Cerebellar nuclear complex (tissue), 1 donor: ENCODE measurements at places on chromosomes 12 and 14.
A peak's percentile ranks its signal among the peaks of the same experiment; 100 is the strongest.

GRCh38 chr12:131274906-131275305, 321.2 kb downstream of the ADGRD1 start:
- DNase-seq, result no peak

DNA sequence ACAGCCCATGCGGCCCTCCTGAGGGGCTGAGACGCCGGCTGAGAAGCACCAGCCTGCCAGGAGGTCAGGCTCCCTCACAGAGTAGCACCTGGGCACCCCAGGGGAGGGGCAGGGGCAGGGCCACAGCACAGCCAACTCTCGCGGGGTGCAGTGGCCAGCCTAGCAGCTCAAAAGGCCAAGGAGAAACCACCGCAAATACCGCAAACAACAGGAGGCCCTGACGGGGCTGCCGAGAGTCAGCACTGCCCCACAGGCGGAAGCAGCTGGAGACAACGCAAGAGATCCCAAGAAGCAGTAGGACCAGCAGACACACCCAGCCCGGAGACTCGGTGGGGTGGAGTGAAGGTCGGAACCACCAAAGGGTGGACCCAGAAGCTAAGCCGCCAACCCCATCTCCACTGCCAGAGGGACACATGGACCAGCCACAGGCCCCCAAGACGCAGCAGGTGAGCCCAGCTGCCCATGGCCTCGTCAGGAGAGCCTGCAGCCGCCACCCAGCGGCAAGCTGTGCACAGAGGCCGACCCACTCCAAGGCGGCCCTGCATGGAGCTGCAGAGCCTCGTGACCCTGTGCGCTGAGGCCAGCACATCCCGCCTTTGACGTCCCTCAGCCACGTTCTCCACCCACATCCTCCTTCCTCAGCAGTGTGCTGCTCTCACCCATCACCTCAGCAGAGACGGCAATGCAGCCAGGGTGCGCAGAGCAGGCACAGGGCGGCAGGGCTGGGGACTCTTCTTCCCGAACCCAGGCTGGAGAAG, 31.7 kb upstream of the BTBD6 start:
- DNase-seq, result no peak

GRCh38 chr12:96401076-96401871, 1.0 kb upstream of the CDK17 start:
- DNase-seq, result no peak

- DNase-seq, result no peak
Observed at GRCh38 chr12:21607701-21608100, 3.1 kb upstream of the GYS2 start.

DNA sequence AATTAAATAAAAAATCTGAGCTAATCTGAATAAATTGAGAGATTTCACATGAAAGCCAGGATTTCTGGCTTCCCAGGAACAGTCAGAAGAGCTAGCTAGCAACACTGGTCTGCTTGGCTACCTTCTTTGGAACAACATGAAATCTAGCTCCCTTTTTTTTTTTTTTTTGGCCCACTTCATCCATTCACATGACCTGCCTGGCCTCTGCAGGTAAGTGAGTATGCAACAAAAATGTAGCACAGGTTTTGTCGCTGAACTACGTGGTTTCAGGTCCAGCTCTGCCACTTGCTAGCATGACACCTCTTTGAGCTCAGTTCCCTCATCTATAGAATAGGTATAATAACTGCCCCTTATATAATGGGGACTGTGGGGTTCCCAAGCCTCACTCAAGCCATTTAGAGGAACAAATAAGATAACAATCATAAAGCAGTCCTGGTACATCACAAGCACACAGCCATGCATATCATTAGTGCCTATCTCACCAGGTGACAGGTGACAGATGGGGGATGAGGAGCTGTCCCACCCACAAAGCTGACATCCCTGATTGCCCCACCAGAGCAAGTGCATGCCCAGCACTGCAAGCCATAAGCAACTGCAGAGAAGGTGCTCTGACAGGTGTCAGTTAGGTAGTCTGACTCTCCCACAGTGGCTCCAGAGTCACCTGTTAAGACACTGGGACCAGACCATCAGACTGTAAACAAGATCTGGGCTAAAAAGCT, 25.6 kb downstream of the PXN start:
- DNase-seq, result no peak

DNA sequence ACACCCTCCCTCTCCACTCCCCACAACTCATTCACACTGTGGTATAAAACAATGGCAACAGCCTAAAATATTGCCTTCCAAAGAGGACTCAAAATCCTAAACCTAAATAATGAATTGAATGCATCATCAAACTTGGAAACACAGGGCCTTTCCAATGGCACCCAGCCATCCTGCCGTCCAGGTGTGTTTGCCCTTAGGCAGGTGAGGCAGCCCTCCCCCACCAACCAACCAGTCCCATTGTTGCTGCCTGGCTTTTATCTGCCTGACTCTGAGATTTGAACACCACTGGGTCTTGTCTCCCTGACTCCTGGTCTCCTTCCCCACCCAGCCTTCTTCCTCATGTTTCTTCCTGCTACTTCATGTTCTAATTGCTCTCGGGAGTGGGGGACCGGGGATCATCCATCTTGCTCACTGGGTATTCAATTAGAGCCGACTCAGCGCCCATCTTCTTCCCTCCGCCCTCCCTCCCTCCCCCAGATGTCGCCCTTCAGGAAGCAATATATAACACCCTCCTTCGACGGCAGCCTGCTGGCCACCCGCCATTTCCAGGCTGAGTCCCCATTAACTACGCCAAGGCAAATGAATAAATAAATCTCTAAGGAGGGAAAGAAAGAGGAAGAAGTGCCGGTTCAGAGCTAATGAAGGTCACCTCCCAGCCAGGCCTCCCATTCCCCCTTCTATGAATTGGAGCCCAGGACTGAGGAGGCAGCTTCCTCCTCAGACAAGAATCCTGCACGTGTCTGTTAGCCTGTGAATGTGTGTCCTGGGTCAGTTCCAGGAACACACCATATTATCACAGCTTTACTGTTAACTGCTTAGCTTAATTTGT, 36.3 kb upstream of the NTF3 start:
- DNase-seq, result no peak

GRCh38 chr12:93468008-93468371, 676 bp downstream of the MRPL42 start:
- no peak for DNase-seq

- DNase-seq, result no peak
Observed at GRCh38 chr14:73567358-73567757, 1.7 kb upstream of the ACOT2 start.

DNA sequence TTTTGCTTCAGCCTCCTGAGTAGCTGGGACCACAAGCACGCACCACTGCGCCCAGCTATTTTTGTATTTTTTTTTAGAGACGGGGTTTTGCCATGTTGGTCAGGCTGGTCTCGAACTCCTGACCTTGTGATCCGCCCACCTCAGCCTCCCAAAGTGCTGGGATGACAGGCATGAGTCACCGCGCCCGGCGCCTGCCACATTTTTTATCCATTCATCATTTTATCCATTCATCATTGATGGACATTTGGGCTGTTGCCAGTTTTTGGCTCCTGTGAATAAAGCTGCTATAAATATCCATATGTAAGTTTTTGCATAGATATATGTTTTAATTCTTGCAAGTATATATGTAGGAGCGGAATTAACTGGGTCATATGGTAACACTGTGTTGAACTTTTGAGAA, 79.5 kb downstream of the DAAM1 start:
- no peak for DNase-seq

DNA sequence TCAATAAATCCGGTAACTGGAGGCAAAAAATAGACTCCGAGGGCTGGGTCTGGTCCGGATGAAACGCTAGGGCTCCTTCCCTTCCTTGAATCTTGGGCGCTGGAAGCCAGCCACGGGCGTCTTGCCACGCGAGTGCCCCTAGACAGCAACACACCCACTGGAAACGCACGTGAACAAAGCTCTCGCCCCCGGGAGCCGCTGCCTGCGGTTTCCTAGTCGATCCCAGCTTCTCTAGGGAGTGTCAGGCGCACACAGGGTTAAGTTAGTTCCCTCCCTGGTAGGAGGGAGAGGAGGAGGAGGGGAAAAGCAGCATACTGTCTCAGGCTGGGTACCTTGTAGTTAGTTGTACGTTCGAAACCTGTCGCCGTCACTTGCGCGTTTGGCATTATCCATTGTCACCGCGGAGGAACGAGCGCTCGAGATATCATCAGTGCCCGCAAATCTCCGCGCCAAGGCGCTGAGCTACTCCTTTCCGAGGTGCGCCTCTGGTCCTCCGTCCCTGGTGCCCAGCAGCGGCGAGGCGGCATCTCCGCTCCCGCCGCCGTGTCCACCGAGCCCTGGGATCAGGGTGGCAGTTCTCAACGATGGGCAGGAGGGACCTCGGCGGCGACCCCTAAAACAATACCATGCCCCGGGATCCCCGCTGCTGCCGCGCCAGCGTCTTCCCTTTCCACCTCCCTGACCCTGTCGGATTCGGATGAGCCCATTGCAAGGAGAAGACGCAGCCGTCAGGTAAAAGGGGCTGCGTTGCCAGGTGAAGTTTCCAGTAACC, at the start of gene FLRT2:
FLRT2 (plus strand) TSS at position 342 of the 772 bp plus-strand sequence. CDS start 91,371 bp downstream, outside the sequence.
- no peak for DNase-seq

GRCh38 chr12:77742631-77743030, 88.1 kb upstream of the NAV3 start:
- DNase-seq, result no peak

- DNase-seq, result no peak
Observed at GRCh38 chr14:104510216-104510615, 69.3 kb upstream of the C14orf180 start.

DNA sequence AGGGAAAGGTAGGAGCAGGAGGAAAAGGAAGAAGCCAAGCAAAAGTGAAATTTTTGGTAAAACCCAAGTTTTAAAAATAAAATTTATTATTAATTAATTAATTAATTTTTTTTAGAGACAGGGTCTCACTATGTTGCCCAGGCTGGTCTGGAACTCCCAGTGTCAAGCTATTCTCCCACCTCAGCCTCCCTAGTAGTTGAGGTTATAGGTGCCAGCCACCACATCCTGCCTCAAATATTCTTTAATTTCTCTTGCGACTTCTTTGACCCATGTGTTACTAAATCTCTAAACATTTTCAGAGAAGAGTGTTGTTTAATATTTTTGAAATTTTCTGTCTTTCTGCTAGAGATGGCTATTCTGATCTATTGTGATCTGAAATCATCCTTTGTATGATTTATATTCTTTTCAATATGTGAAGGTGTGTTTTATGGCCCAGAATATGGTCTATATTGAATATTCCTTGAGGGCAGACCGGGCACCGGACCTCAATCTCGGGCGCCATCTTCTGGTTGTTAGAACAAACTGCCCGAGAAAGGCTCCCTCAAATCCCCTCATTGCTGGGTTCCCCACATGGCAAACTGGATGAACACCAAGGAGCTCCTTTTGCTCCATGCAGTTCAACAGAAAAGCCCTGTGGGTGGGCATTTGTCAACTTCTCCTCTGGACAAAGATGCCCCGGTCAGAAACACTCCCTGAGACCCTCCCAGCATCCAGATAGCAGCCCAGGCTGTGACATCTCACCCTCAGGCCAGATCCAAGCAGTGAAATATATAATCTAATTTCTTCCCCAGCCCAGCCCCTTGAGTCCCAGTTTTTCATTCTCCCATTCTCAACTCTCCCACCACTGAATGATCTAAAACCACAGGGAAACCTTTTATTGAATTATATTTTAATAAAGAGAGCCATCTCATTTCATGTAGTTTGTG, 110.5 kb downstream of the ASCL4 start:
- no peak for DNase-seq

DNA sequence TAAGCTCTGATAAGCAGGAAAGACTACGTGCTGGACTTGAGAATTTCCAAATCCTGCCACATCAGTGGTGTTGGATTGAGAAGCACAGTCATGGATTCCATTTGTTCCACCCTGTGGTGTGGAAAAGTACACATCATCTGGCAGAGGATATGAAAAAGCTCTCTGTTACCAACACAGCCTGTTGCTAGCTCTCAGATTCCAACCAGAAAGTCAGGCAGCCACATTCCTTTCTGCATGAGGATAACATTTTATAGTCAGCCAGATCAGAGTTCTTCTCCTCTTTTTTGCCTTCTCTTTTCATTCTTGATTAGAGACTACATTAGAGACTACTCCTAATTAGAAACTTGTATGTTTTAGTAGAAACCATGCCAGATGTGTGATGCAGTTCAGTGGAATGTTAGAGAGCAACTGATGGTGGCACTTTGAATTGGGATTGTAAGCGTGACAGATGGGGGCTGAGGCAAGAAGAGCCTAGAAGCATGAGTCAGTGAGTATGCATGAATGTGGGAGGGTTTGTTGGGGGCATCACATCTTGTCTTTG, 61.2 kb upstream of the STXBP6 start:
- no peak for DNase-seq

DNA sequence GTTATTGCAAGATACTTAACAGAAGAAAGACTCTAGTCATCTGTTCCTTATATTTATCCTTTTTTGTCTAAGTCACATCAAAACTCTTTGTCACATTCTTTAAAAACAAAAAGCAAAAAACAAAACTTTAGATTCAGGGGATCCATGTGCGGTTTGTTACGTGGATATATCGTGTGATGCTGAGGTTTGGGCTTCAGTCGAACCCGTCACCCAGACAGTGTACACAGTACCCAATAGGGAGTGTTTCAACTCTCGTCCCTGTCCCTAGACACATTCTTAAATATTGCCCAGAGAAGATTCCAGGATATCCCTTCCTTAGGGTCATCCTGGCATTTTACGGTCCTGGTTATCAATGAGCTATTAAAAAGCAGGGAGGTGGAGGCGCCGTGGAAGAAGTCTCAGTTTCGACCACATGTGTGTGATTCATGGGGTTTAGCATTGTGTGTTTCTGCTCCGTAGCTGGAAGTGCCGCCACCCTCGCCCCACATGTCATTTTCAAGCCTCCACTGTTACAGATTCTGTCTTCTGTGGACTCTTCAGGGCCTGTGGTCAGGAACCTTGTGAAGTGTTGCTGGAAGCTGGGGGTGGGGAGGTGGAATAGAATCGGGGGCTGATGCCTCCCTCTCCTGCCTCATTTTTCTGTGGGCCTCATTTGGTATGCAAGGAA, 19.9 kb downstream of the CCND2 start:
- DNase-seq, result no peak

GRCh38 chr14:72237722-72238666, 305.8 kb downstream of the RGS6 start:
- no peak for DNase-seq

DNA sequence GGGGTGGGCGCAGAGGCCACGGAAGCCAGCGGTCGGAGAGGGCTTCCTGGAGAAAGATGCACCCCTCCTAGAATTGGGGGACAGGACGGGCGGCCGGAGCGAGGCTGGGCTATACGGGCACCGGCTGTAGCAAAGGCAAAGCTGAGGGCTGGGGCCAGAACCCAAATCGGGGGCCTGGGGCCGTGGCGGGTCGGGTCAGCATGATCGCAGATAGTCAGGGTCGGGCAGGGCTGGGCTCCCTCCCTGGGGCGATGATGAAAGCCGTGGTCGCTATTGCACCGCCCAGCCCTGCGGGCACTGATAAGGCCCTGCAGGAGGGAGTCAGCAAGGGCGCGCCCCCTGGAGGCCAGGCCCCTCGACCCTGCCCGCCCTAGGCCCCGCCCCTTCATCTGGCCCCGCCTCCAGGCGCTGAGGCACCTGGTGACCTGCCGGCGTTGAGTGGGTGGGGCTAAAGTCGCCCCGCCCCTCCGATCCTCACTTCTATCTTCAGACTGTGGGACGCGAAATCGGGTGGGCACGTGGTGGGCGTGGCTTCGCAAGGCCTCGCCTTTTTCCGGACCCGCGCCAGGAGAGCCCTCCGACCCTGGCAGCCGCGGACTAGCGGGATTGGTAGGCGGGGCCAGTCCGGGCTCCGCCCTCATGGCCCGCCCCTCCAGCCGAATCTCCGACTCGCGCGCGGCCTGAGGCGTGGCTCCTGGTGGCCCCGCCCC, 419 bp upstream of the SH2B3 start:
- DNase-seq, result peak; percentile 12
